ENCODE measurements at places on chromosomes 1 and 21.

GRCh38 chr1:117137281-117137855 is 15.8 kb upstream of the TRIM45 start:
- no peak for DNase-seq

DNA sequence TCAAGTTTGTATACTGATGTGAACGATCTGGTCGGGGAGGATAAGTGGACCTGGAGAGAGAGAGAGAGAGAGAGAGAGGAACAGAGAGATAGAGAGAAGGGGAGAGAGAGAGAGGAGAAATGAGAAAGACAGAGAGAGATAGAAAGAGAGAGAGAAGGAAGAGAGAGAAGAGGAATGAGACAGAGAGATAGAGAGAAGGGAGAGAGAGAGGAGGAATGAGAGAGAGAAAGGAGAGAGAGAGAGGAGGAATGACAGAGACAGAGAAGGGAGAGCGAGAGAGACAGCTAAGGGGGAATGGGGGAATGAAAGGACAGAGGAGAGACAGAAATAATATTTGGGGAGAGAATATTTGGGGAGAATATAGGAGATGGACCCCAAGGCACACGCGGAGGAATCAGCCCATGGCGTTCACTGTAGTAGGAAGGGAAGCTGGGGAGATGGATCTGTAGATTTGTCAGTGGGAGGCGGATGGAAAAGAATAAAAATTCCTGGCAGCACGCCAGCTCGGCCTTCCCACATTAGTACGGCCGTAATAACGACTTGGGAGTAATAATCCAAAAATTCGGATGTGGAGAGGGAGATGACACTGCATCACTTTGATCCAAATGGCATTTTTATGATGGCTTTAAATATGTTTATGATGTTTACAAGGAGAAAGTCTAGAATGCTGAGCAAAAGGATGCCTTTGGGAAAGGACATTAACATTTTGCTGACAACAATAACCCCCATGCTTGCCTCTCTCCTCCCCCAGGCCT is 159.8 kb upstream of the KCNJ6 start:
- no peak for DNase-seq

- DNase-seq, result no peak
Observed at GRCh38 chr1:115036814-115037507, 7.3 kb downstream of the TSHB start.

DNA sequence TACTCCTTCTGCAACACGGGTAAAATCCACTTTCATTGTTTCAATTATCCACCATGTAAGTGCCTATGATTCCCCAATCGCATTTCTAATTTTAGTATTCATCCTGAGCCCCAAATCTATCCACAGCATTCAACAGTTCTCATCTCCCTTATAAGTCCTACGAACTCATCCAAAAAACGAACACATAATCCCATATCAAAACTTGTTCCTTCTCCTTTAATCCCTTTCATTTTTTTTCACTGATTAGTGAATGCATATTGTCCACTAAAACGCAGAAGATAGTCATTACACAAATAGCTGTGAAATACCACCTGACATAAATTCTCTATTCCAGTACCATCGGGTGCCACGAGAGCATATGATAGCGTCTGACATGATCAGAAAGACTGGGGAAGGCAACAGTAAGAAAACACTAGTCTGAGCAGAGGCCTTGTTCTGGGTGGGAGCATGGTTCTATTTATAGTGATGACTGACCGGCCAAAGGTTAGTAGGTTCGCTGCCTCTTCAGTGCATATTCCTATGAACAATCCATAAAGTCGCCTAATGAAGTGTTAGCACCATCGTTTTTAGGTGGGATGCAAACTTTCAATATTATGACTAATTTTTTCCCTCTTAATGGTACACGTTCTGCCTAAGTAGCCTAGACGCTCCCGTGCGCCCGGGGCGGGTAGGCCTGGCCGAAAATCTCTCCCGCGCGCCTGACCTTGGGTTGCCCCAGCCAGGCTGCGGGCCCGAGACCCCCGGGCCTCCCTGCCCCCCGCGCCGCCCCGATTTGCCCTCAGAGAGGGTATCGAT is 648 bp downstream of the ATP5PF start:
- no peak for DNase-seq

DNA sequence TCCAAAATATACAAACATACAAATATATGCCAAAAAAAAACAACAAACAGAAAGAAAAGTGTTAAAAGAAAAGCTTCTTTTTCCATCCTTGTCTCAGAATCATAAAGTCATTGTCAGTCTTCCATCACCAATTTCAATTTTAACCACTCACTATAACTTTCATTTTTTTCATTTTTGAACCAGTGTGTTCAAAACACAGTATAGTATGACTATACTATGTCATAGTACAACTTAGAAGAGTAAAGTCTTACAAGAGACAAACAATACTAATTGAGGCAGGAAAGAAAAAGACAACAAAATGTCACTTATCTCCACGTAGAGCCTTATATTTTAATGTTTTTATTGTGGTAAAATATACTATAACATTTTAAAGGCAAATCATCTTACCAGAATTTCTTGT is 7.6 kb downstream of the NSL1 start:
- no peak for DNase-seq

DNA sequence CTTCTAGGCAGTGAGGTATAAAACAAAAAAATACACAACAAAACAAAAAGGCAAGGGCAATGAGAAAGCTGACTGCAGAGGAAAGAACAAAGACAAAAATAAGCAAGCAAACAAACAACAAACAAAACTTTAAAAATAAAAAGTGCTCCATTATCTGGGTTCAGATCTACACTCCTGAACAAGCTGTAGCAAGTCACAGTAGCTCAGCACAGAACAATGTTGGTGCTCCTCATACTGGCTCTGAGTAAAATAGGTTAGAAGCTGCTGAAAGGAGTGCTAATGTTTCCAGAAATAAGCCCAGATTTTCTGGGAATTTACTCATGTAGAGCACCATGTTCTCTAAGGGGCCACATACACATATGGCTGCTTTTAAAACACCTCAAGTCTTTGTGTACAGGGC is 16.6 kb upstream of the DUSP10 start:
- DNase-seq, result no peak

DNA sequence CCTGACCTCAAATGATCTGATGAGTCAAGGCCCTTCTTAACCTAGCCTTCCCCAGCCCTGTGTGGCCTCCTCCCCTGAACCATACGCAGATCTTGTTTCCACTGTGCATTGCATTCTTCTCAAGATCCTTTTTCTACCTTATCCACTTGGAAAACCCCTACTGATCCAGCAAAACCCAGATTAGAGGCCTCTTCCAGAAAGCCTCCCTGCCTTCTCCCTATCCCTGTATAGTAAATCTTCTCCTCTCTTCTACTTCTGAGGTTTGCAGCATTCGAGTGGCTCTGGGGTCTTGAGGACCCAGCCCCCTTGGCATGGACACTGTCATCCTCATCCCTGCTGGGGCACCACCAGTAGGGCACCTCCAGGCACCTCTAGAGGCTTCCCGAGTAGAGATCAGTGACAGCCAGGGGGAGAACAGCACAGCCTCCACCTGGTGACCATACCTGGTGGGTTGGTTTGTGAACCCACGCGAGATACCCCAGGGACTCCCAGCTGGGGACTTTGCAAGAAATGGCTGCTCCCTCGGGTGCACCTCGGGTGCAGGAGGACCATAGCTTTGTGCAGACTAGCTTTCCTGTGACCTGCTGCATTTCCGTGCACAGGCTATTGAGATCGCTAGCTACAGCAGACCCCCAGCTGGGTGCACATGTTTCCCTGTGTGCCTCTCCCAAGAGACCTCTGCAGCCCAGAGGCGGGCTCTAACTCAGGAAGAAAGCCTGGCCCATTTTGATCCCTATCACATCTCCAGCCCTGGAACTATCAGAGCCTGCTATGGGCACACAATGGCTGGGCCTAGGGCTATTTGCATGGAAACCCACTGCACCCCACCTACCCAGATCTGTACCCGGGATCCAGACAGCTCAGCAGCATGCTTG is 34.2 kb downstream of the MATN1 start:
- no peak for DNase-seq

DNA sequence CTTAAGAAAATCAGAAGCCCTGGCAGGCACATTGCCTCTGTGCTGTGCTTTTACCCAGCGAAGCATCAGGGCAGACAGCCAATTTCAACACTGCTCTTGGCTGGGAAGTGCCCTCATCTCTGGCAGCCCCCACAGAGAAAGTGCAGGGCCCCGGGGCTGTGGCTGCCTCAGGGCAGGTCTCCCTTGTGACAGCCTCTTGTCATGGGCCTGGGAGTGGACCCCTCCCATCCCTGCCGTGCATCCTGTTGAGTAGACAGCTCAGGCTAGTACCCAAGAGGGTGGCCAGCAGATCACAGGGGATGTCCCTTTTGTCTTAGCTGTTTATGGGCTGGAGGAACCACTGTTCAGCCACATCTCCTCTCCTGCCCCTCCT is 23.3 kb downstream of the TTC34 start:
- no peak for DNase-seq

DNA sequence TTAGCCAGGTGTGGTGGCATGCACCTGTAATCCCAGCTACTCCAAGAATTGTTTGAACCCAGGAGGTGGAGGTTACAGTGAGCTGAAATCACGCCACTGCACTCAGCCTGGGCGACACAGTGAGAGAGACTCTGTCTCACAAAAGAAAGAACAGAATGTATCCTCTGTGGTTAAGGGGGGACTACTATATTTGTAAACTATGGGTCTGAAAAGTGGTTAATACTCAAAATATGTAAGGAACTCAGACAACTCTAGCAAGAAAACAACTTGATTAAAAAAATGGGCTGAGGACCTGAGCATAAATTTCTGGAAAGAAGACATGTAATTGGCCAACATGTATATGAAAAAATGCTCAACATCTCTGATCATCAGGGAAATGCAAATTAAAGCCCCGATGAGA is 11.2 kb downstream of the FNBP1L start:
- no peak for DNase-seq

GRCh38 chr21:15122241-15122640 is 57.4 kb upstream of the NRIP1 start:
- DNase-seq, result no peak

GRCh38 chr1:57795886-57796285 is 372.0 kb upstream of the DAB1 start:
- no peak for DNase-seq

- no peak for DNase-seq
Observed at GRCh38 chr1:165942927-165943597, 115.6 kb downstream of the UCK2 start.

DNA sequence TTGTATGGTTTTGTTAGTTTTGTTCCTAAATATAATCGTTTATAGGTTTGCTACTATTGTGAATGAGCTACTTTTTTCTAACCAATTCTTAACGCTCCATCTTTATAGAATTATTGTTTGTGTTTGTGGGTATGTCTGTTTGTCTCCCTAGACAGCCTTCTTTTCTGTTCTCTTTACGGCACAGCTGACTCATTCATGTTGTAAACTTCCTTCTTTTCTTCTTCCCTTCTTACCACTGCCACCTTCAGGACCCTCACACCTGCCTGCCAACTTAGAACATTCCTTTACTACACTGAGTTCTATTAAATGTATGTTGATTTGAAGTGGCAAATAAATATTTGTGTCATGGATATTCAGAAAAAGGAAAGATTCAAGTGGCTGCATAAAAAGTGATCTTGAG is 29.1 kb downstream of the AK5 start:
- DNase-seq, result no peak

- no peak for DNase-seq
Observed at GRCh38 chr21:46297338-46298271, 11.5 kb downstream of the YBEY start.

DNA sequence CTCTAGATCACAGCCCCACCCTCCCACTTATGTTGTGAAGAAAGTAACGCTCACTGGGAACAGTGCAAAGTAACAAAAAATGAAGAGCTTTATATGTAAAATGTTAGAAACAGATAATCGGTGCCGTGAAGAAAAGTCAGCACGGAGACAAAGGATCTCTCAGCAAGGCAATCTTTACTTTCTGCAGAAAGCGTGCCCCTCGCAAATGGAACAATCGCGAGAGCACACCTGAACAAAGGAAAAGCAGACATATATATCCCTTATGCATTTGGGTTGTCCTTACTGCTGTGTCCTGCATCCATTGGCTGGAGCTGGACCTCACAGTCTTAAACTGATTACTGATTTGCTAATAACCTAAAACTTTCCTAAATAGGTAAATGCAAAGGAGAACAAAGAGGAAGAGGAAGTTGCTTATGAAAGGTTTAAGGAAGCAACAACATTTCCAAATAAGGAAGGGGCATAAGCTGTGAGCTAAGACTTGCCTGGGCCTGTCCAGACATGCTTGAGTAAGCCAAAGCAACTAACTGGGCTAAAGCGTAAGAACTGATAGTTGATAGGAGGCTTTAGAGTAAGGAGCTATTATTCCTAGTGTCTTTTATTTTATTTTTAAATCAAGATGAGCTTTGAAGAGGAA is 89.7 kb downstream of the GTF2B start:
- no peak for DNase-seq

- DNase-seq, result peak; percentile 70
Observed at GRCh38 chr1:226737819-226738420, 1.2 kb downstream of the ITPKB start.

GRCh38 chr1:236692742-236693141 is 6.4 kb downstream of the ACTN2 start:
- no peak for DNase-seq
